Activated CD4-positive, alpha-beta memory T cell treated with anti-CD3 and anti-CD28 coated beads, Interleukin-2, amount 10 ng/mL, durations not matched to agents 7 days and 5 days (primary cell): ENCODE measurements at places on chromosomes 5 and 9. TPM values are rescaled to one million over a fixed set of nuclear protein-coding genes. Genes with fewer than 3 reads are reported as not detected.

SLF1 gene
- total RNA-seq = 22.9 TPM

DNA sequence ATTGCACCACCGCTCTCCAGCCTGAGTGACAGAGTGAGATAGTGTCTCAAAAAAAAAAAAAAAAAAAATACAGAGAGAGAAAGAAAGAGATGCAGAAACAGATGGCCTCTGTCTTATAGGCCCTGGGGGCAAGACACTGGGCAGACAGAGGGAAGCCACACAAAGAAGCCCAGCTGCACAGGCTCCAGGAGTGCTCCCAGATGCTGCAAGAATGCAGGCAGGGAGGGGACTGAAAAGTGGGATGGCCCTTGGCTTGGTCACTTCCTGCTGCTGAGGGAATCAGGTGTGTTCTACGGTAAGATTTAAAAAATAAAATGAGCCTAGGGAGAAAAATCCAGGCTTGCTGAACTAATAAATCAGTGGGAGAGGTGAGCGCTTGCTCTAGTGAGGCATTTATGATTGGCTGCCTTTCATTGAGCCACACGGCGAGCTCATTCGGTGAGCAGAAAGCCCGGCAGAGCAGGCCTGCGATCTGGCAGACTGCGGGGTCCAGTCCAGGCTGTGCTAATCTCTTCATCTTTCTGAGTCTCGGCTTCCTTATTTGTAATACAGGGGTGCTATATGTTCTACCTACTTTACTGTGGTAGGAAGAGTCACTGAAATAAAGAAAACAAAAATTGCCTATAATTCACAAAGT, 80.6 kb downstream of the RAD23B start:
- no peak for DNase-seq
- no peaks in the 10 kb centered on the region for H3K27me3 ChIP-seq
- no peaks in the 10 kb centered on the region for H3K36me3 ChIP-seq
- H3K4me1 ChIP-seq = no peaks in the 10 kb centered on the region
- H3K4me3 ChIP-seq = no peak overlapping the region

- H3K36me3 ChIP-seq = no peaks in the 10 kb centered on the region
- peaks cover 16% of the 10 kb centered on the region for H3K4me1 ChIP-seq
- no peak for DNase-seq
- H3K27me3 ChIP-seq = peaks cover 69% of the 10 kb centered on the region
Observed at GRCh38 chr5:93577854-93578812, 2.9 kb downstream of the NR2F1-AS1 start.

GRCh38 chr9:68585034-68585761, 44.5 kb upstream of the TMEM252 start:
- H3K4me1 ChIP-seq = peaks cover 3% of the 10 kb centered on the region
- H3K4me3 ChIP-seq = no peak overlapping the region
- DNase-seq = no peak
- H3K27me3 ChIP-seq = peaks cover 15% of the 10 kb centered on the region
- H3K36me3 ChIP-seq = no peaks in the 10 kb centered on the region

GRCh38 chr5:35354751-35355150, 124.5 kb upstream of the PRLR start:
- peaks cover 2% of the 10 kb centered on the region for H3K27me3 ChIP-seq
- H3K4me1 ChIP-seq = no peaks in the 10 kb centered on the region
- no peak overlapping the region for H3K4me3 ChIP-seq
- no peak overlapping the region for H3K27ac ChIP-seq
- no peaks in the 10 kb centered on the region for H3K36me3 ChIP-seq
- DNase-seq = no peak

TRPM3 gene
- total RNA-seq = not detected

DNA sequence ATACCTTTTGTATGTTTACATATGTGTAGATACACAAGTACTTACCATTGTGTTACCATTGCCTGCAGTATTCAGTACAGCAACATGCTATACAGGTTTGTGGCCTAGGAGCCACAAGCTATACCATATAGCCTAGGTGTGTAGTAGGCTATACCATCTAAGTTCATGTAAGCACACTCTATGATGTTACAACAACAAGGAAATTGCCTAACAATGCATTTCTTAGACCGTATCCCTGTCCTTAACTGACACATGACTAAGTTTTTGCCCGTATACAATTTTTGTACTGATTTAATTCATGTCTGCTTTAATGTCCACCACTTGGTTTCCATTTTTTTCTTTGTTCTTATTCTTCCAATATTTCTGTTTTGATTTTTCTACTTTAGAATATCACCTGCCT, 18.5 kb downstream of the TNPO1 start:
- peaks cover 1% of the 10 kb centered on the region for H3K27me3 ChIP-seq
- no peak for DNase-seq
- H3K36me3 ChIP-seq = no peaks in the 10 kb centered on the region
- H3K4me1 ChIP-seq = no peaks in the 10 kb centered on the region
- H3K27ac ChIP-seq = no peak overlapping the region
